ENCODE measurements at places on chromosomes 5 and 9.

GRCh38 chr5:157993986-157994691 is 135.2 kb upstream of the CLINT1 start:
- no peak for DNase-seq

- no peak for DNase-seq
Observed at GRCh38 chr5:82624062-82624461, 345.9 kb upstream of the RPS23 start.

DNA sequence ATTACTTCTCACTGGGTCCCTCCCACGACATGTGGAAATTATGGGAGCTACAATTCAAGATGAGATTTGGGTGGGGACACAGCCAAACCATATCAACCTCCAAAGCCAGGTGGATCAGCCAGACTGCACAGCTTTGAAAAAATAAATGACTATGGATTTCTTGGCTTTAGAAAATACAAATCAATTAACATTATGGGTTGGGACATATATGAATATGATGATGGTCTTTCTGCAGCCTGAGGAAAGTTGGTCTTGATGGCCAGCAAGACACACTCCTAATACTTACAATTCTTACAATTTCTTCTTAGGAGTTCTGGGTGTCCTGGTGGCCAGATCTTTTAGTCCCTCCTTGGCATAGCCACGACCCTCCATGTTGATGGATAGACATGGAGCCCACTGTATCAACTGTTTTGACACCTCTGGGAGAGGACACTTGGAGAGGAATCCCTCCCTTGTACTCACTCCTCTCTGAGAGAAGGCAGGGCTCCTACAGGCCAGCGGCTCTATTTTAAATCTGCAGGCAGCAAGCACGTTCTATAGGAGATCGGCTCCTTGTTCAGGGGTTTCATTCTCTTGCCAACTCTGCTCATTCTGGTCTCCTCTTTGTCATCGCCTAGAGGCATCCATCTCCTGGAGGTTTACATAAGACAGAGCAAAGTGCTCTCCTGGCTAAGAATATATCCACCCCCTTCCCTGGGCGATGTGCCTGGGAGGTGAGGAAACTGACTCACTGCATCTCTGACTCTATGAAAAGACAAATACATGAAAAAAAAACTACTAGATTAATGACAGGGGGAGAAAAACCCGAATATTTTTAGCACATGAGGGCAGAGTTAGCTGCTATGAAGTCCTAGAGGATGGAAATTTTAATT is 145.9 kb downstream of the CARTPT start:
- no peak for DNase-seq

DNA sequence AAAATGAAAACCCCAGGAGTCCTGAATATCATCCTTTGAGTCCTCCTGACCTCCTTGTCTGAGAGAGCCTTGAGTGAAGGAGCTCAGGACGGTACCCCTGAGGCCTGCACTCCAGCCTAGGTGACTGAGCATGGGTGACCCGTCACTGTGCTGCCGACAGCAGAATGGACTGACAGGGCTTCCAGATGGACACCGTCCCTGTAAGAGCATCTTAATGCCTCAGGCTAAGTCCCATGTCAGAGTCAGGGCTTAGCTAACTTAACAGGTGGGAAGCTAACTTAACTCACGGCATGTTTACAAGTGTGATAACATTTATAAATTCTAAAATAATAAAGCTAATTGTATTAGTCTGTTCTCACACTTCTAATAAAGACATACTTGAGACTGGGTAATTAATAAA is 68.3 kb downstream of the IL6ST start:
- DNase-seq = no peak

DNA sequence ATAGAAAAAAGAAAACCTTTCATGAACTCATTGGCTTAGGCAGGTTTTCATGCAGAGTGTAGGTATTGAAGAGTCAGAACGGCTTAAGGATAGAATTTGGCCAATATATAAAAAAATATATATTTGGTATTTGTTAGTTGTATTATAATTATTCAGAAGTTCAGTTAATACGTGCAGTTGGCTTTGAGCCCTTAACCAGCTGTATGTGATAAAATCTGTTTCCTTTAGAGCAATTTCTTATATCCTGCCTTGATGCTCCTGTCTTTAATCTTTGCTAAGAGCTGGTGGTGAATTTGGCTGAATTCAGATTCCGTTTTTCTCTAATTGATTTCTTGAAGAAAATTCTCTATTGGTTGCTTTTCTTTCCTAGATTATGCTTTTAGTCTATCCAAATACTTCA is 3.7 kb downstream of the ANXA1 start:
- DNase-seq = no peak

DNA sequence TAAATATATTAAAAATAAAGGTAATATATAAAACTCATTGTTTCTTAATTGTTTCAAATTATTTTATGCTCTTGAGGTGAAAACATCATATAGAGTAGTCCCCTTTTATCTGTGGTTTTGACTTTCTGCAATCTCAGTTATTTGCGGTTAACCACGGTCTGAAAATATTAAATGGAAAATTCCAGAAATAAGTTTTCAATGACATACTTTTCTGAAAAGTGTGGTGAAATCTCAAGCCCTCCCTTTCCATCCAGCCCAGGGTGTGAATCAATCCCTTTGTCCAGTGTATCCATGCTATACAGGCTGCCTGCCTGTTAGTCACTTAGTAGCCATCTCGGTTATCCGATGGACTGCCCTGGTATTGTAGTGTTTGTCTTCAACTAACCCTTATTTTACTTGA is 546.7 kb upstream of the DMAC1 start:
- no peak for DNase-seq

- DNase-seq = no peak
Observed at GRCh38 chr5:172450861-172451695, 3.2 kb downstream of the SH3PXD2B start.

DNA sequence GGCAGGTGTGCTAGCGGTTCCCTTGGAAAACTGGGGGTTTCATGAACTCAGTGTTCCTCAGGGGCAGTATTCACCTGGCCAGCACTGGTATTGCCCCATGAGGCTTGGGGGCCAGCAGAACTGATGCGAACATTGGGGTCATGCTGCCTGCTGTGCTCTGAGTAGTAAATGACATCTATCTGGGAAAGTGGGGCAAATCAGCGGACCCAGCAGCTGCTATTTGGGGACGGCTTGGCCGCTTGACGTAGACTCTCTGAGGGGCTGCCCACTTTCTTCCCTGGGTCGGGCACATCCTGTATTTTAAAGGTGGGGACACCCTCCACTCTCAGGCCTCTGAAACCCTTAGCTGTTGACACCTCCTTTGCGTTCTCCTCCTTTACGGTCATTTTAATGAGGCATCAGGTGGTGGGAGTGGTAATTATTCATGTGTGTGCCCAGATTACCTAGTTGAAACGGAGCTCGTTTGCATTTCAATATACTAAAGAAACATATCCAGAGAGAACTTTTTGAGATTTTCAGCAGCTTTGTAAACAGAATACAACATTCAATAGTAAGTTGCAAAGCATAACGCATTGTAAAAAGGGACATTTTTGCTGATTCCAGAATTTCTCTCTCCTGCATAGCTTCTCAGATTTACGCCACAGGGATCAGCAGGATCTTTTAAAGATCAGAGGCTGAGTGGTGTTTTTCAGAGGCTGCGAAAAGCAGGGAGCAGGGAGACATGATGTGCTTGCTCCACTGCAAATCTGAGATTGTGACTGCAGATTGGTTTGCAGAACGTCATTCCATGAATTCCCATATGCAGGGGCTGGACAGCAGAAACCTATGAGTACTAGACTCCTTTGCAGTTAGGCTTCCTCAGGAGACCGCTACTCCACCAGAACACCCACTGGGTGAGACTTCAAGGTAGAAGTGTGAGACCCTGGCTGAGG is 56.8 kb upstream of the ZFR start:
- no peak for DNase-seq

DNA sequence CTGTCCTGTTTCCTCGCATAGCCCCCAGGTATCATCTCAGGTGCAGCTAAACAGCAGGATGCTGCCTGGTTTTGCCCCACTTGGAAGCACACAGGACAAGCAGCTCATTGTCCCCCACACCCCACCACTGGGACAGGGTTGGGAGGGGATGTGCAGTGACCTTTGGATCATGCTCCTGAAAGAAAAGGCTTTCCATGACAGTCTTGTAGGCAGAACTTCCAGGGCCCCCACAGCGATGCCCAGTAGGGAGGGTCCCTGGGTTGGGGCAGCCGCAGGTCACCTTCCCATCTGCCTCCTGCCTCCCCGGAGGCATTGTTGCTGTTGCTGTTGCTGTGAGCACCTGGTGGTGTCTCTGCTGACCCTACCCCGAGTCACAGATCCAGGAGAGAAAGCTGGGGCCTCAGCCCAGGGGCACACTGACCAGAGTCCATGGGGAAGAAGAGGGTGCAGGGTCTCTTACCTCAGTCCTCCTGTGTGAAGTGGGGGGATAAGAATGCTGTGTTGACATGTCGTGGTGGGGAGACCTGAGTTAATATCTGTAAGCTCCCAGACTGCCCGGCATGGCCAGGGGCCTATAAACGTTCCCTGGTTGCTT is 8.5 kb downstream of the CEP72 start:
- no peak for DNase-seq

GRCh38 chr5:132368186-132368585 is 1.3 kb upstream of the SLC22A5 start:
- DNase-seq = no peak

- no peak for DNase-seq
Observed at GRCh38 chr9:92328225-92328624, 2.5 kb downstream of the CENPP start.

- no peak for DNase-seq
Observed at GRCh38 chr9:86128235-86128822, 29.0 kb upstream of the GOLM1 start.

- DNase-seq = no peak
Observed at GRCh38 chr9:107827304-107827703, 337.7 kb upstream of the KLF4 start.

DNA sequence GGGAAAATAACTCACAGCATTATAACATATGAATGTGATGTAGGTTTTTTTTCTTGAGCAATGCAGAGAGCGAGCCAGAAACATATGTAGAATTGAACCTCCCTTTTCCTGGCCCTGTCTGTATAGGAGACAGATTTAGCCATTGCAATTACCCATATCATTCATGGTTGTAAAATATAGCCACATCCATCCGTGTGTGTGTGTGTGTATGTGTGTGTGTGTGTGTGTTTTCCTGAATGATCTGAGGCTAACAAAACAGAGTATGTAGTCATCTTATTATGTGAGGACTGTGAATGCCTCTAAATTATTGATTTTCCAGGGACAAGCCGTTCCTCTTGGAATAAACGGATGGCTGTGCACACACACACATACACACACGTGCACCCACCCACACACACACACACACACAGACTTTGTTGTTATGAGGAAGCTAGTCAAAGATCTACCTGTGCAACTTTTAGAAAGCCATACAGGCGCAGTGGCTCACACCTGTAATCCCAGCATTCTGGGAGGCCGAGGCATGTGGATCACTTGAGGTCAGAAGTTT is 11.7 kb upstream of the DENND1A start:
- no peak for DNase-seq

- no peak for DNase-seq
Observed at GRCh38 chr5:82863266-82863665, 213.9 kb downstream of the TMEM167A start.
